ENCODE measurements at places on chromosomes 3 and 15.

DNA sequence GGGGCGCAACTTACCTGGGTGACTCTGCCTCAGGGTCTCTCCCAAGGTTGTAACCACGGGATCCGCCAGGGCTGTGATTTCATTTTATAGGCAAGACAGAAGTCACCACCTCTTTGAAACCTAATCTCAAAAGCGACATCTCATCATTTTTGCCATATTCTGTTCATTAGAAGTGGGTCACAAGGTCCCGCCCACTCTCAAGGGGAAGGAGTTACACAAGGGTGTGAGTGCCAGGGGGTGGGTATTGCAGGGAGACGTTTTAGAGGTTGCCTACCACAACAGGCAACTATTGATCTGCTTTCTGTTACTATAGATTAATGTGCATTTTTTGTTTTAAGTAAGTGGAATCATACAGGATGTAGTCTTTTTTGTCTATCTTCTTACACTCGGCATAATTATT lies 56.6 kb upstream of the ADPGK start:
- DNase-seq: no peak

GRCh38 chr3:184616436-184616835 lies 54.9 kb downstream of the EPHB3 start:
- DNase-seq: no peak

DNA sequence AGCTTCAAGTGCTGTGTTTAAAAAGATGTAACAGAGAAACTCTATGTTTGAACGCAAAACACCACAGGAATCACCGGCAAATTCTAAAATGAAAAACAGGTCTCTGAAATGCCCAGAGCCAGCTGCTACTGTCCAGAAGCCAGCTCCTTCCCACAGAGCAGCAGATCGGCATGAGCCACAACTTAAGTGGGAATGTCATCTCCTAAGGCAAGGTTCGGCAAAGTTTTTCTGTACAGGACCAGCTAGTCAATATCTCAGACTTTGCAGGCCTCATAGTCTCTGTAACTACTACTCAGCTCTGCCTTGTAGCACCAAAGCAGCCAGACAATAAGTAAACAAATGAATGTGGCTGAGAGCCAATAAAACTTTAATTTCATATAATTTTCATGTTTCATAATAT lies 4.9 kb downstream of the PLOD2 start:
- DNase-seq: no peak

GRCh38 chr15:22810033-22810852 lies 23.8 kb downstream of the NIPA1 start:
- no peak for DNase-seq

GRCh38 chr15:52144656-52145178 lies 32.1 kb upstream of the BCL2L10 start:
- DNase-seq: no peak

- no peak for DNase-seq
Measured at GRCh38 chr15:91912336-91912735, 58.8 kb downstream of the SLCO3A1 start.

- no peak for DNase-seq
Measured at GRCh38 chr3:135192929-135193328, 397.9 kb downstream of the EPHB1 start.

DNA sequence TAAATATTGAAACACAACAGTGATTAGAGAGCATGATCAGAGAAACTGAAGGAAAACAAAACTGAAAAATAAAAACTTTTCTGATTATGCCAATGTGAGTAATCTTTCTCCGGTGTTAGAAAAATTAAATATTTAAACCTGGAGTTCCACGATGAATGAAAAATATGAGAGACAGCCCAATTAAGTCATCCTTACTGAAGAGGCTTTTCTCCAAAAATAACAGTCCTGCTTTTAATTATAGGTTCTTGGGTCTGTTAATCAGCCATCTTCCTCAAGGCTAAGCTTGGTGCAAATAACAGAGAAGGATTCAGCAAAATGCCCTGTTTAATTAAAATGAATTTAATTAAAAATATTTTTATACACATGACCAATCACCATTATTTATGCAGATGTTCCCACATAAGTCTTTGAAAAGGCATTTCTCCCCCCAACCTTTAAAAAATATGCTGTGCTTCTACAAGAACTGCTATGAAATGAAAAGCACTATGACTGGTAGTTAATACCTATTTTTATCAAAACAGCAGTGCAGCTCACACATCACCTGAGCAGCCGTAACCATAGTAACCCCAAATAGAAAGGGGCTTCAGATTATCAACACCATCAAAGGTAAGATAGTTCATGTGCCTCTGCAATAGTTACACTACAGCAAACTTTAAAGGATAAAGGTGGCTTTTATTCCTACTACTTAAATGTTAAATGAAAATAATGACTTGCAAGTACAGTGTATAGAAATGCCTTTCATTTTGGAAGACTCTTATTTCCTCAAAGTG lies 175.7 kb downstream of the SLC9A9 start:
- no peak for DNase-seq

GRCh38 chr15:39699516-39700374 lies 82.9 kb downstream of the FSIP1 start:
- no peak for DNase-seq

DNA sequence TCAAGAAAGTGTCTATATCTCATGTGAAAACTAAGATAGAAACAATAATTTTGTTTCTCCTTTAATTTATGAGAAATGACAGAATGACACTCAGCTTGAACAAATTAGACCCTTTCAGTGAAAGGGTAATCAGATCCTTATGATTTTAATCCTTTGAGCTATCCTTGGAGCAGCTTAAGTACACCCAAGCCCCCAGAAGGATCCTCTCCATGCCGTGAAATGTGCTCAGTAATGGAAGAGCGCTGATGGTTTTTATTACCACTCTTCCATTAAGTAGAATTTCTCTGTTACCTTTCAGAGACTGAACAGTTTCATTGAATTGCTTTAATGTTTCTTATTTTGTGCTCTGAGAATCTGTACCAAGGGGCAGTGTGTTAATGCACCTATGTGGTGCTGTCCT lies 54.3 kb downstream of the HMG20A start:
- DNase-seq: no peak

- DNase-seq: no peak
Measured at GRCh38 chr15:67504796-67505195, 16.1 kb upstream of the C15orf61 start.

- no peak for DNase-seq
Measured at GRCh38 chr15:40803688-40804087, 3.2 kb upstream of the ZFYVE19 start.

DNA sequence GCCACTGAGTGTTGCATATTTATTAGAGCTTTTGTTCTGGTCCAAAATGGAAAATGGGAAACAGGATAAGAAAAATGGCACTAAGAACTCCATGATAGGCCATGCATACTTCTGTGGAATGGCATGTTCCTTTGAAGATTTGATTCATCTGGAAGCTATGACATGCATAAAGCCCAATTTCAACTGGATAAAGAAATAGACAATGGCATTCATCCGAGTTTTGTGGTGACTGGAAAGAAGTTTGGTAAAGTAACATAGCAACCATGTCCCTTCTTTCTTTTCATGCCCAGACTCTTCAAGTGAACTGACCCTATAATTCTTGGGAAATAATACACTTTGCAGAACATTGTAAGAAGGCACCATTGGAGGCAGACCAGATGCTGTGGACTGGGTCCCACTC lies 368.4 kb upstream of the IL12A start:
- no peak for DNase-seq

GRCh38 chr3:25657293-25657692 lies 7.4 kb downstream of the TOP2B start:
- DNase-seq: no peak

GRCh38 chr3:82978368-82978767 lies 1216.9 kb upstream of the GBE1 start:
- no peak for DNase-seq

- DNase-seq: no peak
Measured at GRCh38 chr3:136899622-136900158, 37.7 kb downstream of the NCK1 start.

GRCh38 chr15:44792715-44793114 lies 56.4 kb downstream of the TRIM69 start:
- DNase-seq: no peak

DNA sequence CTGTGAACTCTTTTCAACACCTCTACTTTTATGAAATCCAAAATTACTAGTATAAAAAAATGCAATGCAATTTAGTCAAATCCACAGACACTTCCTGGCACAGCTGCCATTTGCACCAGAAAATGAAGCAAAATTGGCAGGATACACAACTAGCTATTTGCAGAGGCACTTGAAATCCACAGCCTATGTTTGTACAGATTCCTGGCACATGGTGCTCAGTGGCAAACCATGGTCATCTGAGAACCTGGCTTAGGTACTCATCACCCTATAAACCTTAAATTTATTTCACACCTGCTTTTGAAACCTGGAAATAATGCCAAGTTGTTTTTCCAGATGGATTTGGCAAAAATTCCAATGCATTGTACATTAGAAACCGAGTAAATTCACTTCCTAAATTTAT lies 20.2 kb upstream of the PPM1L start:
- no peak for DNase-seq

- no peak for DNase-seq
Measured at GRCh38 chr3:55013145-55013925, 85.5 kb upstream of the LRTM1 start.

GRCh38 chr3:156819842-156820691 lies 6.1 kb upstream of the LEKR1 start:
- DNase-seq: no peak

DNA sequence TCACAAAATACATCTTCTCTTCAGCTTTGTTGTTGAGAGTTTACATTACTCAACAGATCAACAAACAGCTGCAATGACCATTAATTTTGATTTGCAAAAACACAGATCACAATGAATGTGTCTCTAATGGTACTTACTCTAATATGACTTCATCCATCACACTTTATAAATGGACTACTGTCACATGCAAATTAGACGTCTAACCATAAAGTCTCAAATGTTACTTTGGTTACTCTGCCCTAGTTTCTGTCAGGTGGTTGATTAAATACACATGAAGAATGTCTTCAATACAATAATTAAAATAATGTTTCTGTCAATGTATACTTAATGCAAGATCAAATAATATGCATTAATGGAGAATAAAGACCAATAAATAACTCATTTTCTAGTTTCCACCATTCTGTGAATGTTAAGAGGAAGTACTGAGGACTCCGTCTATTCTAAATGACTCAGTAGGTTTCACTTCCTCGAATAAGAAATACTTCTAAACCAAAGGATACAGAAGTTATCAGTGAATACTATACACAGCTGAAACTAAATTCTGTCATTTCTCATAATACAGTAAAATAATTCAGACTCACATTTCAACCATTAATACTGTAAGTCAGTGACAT lies 145.8 kb downstream of the CBLB start:
- DNase-seq: no peak

DNA sequence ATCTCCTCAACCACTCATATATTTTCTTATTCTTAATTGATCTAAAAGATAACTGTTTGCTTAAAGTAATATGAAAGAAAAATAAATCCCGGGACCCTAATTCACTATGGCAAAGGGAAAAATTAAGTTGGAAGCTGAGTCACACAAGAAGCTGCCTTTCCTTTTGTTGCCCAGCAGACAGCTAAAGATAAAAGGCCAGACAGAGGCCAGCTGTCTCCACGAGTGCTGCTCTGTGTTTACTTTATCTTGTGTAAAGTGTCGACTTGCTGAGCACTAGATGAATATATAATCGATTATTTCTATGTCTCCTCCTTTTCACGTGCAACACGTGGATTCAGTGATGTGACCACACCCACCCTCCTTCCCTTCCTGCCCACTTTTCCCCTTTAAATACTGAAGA lies 52.8 kb upstream of the NSMCE3 start:
- no peak for DNase-seq

- DNase-seq: no peak
Measured at GRCh38 chr3:88807491-88808105, 299.8 kb upstream of the EPHA3 start.
